ENCODE measurements at places on chromosomes 11 and 22.

DNA sequence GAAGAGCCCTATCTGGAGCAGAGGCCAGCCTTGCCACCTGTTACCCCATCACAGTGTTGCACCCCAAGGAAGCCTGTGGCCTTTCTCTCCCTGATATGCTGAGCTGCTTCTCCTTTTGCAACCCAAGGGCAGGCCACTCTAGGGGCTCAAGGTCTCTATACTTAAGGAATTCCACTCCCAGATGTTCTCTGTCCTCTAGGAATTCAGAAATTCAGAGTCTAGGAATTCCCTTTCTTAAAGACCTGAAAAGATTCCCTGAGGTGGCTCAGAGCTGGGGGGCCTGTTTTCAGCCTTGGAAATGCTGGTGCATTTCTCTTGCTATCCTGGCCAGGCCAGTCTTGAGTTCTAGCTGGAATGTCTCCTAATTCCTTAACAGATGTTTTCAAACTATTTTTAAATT is 68.0 kb upstream of the OLFML1 start:
- no peak for DNase-seq

GRCh38 chr22:46783721-46784120 is 21.3 kb downstream of the TBC1D22A start:
- DNase-seq = no peak

GRCh38 chr11:61963282-61964057 is 4.0 kb downstream of the FTH1 start:
- no peak for DNase-seq

DNA sequence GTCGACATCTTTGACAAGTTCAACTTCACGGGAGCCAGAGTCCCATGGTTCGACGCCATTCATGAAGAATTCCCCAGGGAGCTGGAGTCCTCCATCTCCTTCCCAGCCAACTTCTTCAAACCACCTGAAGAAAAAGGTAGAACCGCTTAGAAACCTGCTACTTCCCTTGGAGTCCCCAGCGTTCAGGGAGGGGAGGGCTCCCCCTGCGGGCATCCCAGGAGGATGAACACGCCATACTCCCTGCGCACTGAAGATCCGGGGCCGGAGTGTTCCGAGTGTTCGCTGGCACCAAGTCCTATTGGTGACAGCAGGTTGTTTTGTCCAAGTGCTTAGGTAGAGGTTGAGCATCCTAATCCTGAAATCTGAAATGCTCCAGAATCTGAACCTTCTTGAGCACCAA is 51.7 kb upstream of the PRODH start:
- DNase-seq = no peak

GRCh38 chr11:44319170-44319551 is 9.2 kb upstream of the ALX4 start:
- DNase-seq = no peak
